Astrocyte (in vitro differentiated cells and primary cell): ENCODE measurements at places on chromosomes 2 and 18.

DNA sequence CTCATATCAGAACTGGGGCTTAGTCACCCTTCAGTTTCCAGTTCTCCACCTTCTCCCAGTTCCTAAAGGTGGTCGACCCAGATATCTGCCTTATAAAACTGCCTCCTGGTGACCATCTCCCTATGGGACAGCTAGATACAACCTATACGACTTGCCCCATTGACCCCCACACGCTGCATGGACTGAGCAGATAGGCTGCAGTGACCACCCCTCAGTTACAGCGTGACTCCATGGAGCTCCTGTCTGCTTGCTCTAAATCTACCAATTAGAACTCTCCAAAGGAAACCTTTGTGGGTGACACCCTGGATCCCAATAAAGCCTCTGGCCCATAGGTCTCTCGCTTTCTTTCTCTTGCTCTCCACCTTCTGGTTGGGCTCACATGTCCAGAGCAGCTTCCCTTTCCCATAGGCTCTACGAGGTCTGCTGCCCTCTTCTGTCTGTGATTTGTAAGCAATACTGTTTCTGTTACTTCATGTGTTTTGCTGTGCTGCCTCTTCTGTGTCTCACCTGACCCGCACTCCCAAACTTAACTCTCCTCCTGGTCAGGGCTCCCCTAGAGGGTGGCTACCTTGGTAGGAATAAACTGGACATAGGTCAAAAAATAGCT, 971.3 kb upstream of the FAM98A start:
- no peak for DNase-seq

DNA sequence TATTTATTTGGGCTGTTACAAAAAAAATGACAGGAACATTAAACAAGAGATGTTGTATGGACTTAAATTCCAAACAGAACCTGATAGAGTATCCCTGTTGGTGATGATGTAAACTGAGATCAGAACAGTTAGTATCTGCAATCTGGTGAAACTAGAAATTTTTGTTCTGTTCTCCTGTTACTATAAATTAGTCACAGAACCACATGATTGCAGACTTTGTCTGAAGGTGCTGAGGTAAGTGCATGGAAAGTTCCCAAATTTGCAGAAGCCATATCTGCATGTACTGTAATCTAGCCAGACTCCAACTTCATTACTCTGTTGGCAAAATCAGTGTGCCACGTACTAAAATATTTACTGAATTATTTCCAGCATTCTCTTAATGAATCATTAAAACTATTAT, 516.3 kb upstream of the FSIP2 start:
- DNase-seq: peak; percentile 22

DNA sequence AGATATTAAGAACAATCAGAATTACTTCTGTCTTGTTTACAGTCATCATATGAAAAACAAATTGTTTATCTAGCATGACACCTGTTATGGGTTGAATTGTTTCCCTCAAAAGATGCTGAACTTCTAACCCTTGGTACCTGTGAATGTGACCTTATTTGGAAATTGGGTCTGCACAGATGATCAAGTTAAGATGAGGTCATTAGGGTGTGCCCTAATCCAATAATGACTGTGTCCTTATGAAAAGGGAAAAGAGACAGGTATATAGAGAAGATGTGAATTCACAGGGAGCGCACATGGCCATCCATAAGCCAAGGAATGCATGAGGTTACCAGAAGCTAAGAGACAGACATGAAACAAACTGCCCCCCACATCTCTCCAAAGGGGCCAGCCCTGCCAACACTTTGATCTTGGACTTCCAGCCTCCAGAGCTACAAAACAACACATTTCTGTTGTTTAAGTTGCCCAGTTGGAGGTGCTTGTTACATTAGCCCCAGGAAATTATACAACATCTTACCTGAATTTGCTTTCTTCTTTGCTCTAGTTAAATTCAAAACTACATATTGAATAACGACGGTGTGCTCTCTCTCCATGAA, 2.3 kb upstream of the HPCAL1 start:
- DNase-seq: no peak

DNA sequence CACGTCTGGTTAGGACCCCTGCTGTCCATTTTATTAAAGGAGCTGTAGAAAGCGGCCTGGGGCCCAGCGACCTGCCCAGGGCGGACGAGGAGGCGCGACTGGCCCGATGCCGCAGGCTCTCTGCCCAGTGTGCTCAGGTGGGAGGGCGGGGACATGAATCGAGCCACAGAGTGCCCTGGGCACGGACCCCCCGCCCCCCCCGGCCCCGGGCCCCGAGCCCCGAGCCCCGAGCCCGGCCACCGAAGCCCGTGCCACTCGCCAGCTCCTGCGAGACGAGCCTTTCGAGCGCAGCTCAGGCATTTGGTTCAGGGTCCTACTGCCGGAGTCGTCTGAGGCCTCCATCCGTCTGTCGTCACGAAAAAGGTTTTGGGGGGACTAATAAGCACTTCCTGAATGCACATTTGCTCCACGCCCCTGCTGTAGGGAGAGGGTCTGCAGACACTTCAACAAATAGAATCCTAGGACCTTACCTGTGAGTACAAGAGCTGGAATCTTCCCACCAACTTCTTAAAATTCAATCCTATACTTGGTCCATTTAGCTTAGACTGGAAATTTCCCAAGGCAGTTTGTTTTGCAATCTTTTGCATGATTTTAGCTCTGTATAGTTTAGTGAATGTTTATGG, 602 bp upstream of the ADAM17 start:
- no peak for DNase-seq

- DNase-seq: no peak
Observed at GRCh38 chr2:234590076-234590475, 93.2 kb upstream of the ARL4C start.

GRCh38 chr18:10247021-10247741, 207.3 kb upstream of the APCDD1 start:
- no peak for DNase-seq

GRCh38 chr2:69021727-69022126, 8.7 kb downstream of the ANTXR1 start:
- peak; percentile 41 for DNase-seq

GRCh38 chr2:165635532-165635931, 158.5 kb downstream of the GALNT3 start:
- no peak for DNase-seq

DNA sequence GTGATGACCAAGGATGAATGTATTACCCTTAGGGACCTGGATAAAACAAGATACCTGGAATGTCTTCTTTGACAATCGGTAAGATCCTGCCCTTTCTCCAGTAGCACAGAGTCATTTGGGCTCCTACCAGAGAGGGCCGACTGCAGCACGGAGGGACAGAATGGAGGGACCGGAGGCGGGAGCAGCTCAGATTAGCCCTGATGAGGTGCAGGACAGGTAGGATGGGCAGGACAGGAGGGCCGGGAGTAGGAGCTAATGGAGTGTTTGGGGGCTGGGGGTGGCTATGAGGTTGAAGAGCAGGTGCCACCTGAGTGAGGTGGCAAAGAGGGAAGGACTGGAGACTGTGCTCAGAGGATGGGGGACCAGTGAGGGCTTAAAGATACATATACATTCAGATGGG, 9.9 kb upstream of the PRELID3A start:
- DNase-seq: no peak

- no peak for DNase-seq
Observed at GRCh38 chr2:207181526-207182274, 16.0 kb upstream of the KLF7 start.

DNA sequence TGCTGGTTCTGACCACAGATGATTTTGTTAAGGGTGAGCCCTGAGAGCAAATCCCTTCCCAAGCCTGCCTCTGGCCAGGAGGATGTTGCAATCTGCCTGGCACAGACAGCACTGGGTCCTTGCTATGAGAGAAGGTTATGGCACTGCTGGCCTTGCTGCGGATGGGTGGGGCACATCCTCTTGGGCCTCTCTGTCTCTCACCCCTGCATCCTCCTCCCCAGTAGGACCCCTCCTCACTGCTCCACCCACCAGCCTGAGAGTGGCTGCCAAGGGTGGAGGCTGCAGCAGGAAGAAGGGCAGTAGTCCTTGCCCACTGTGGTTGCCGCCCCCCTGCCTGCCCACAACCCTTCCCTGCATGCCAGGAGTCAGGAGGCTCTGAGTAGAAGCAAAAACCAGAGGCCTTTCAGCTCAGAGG, 180.9 kb downstream of the ZBTB7C start:
- no peak for DNase-seq

DNA sequence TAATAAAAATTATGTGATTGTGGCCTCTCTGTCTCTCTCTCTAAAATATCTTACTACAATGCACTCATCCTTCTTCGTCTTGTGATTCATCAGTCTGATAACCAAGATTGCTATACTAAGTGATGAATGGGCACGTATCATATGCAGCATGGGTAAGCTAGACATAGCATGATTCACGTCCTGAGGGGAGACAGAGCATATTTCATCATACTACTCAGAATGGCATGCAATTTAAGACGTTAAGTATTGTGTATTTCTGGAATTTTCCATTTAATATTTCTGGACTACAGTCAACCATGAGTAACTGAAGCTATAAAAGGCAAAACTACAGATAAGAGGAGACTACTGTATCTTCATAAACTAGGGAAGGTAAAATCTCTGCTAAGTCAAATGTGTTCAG, 97.0 kb upstream of the CD226 start:
- DNase-seq: peak; percentile 99

GRCh38 chr2:50133766-50134165, 898.2 kb downstream of the NRXN1 start:
- DNase-seq: no peak

- DNase-seq: peak; percentile 95
Observed at GRCh38 chr2:186543561-186544131, 46.2 kb upstream of the ITGAV start.

- no peak for DNase-seq
Observed at GRCh38 chr2:42359304-42359964, 1.6 kb downstream of the COX7A2L start.

DNA sequence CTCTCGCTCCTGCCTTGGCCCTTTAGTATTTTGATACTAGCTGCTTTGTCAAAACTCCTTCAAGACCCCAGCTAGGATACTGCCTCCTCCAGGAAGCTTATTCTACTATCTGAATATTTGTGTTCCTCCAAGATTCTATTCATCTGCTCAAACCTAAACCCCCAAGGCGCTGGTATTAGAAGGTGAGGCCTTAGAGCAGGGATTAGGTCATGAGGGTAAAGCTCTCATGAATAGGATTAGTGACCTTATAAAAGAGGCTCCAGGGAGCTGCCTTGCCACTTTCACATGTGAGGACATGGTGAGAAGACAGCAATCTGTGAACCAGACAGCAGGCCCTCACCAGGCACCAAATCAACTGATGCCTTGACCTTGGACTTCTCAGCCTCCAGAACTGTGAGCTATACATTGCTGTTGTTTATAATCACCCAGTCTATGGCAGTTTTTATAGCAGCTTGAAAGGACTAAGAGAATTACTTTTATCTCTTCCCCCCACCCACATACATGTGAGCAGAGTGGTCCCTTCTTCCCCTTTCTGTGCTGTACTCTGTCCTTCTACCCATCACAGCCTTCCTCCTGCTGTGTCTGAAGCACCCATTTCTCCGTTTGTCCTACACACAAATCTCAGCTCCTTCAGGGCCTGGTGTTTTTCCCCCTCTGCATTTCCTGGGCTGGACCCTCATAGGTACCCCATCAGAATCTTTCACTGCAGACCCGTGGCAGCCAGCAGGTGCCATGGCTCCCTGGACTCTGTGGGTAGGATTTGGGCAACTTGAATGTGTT, 54.5 kb downstream of the HS1BP3 start:
- DNase-seq: no peak

GRCh38 chr18:62339106-62339988, 14.2 kb downstream of the TNFRSF11A start:
- DNase-seq: peak; percentile 87

GRCh38 chr2:209499069-209499468, 75.2 kb downstream of the MAP2 start:
- peak; percentile 30 for DNase-seq

- no peak for DNase-seq
Observed at GRCh38 chr18:4412286-4412685, 42.8 kb downstream of the DLGAP1 start.

DNA sequence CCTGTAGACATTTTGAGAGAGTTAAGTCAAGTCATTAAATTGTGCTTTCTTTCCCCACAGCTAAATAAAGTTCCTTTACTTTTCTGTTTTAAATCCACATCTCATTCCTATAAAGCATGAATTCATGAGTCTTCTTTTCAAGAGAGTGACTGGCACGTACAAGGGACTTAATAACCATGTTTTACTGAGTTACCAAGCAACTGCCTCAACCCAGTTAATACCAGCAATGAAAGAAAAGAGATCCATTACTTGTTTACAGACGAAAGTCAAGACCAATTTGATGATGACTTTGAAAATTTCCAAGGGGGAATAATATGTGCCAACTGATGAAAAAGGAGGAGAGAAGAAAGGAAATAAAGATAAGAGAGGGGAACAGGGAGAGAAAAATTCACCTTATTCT, 1082.5 kb upstream of the GYPC start:
- no peak for DNase-seq

GRCh38 chr2:239444626-239445577, 44.1 kb upstream of the HDAC4 start:
- peak; percentile 68 for DNase-seq

DNA sequence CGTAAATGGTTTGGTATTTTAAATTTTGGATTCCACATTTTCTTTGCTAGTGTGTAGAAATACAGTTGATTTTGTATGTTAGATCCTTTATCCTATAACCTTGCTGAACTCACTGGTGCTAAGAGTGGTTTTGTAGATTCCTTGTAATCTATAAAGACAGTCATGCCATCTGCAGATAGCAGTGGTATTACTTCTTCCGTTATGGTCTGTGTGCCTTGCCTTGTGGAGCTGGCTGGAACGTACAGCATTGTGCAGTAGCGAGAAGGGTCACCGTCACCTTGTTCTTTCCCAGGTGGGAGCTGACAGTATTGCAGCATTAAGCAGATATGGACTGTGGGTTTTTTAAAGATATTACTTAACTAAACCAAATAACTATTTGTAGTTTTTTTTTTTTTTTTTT, 33.7 kb downstream of the ATP9B start:
- no peak for DNase-seq

GRCh38 chr18:41643427-41643826, 311.6 kb upstream of the PIK3C3 start:
- no peak for DNase-seq

GRCh38 chr18:10463741-10464140, 9.3 kb downstream of the APCDD1 start:
- no peak for DNase-seq

DNA sequence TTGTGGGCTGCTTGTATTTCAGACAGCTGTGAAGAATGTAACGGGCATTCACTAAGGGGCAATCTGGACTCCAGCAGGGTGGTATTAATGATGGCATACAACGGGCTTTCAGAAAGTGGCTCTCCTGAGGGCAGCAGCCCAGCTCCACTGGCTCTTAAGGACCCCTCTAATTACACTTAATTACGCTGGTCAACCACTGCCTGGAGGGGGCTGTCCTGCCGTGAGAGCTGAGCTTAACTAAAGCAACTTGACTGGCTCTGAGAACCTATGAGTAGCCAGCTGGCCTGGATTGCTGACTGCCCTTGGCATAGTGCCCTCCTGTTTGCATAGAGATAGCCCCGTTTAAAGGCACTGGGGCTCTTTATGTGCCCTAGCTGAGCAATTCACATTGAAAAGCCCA, 3.8 kb downstream of the LIPG start:
- peak; percentile 59 for DNase-seq

- DNase-seq: no peak
Observed at GRCh38 chr2:40164736-40165508, 287.0 kb downstream of the SLC8A1 start.
